ENCODE measurements at places on chromosomes 16 and 17. TPM values are rescaled to one million over a fixed set of nuclear protein-coding genes. Genes with fewer than 3 reads are reported as not detected.

The CHRNE gene
- under 0.01 TPM for total RNA-seq

The CDK5RAP3 gene
- 75.3 TPM for total RNA-seq

The KRTAP4-5 gene
- total RNA-seq: not detected

The GNAO1 gene
- total RNA-seq: not detected

The IL21R gene
- 0.83 TPM for total RNA-seq

The NOG gene
- total RNA-seq: 11.7 TPM

The HS3ST3B1 gene
- 4.3 TPM for total RNA-seq

The DLX4 gene
- total RNA-seq: not detected

The KRTAP16-1 gene
- not detected for total RNA-seq

The IRX5 gene
- not detected for total RNA-seq

- H3K27me3 ChIP-seq: peaks cover 13% of the 10 kb centered on the region
- H3K27ac ChIP-seq: no peak overlapping the region
- DNase-seq: peak; percentile 54
- H3K36me3 ChIP-seq: no peaks in the 10 kb centered on the region
Observed at GRCh38 chr17:76506408-76507345, 5.5 kb upstream of the RHBDF2 start.

DNA sequence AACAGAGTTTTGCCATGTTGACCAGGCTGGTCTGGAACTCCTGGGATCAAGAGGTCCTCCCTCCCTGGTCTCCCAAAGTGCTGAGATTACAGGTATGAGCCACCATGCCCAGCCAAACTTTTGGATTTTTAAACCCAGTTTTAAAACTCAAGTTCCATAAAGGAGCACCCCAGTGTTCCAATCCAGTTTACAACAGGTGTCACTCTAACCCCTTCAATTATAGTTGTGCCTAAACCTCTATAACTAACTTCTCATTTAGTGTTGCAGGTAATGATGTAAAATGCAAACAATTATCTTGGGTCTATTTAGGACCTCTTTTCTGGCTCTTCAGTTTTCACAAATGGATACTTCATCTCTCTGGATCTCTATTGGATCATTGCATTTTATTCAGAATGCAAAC, 7.8 kb upstream of the ADAP2 start:
- H3K4me3 ChIP-seq: no peak overlapping the region
- no peaks in the 10 kb centered on the region for H3K4me1 ChIP-seq
- no peak for DNase-seq
- no peak overlapping the region for H3K27ac ChIP-seq

GRCh38 chr16:82741073-82741615, 114.4 kb downstream of the CDH13 start:
- H3K36me3 ChIP-seq: no peaks in the 10 kb centered on the region
- no peak overlapping the region for H3K4me3 ChIP-seq
- peak; percentile 58 for DNase-seq
- H3K27me3 ChIP-seq: no peaks in the 10 kb centered on the region
- H3K27ac ChIP-seq: no peak overlapping the region
- no peaks in the 10 kb centered on the region for H3K4me1 ChIP-seq

DNA sequence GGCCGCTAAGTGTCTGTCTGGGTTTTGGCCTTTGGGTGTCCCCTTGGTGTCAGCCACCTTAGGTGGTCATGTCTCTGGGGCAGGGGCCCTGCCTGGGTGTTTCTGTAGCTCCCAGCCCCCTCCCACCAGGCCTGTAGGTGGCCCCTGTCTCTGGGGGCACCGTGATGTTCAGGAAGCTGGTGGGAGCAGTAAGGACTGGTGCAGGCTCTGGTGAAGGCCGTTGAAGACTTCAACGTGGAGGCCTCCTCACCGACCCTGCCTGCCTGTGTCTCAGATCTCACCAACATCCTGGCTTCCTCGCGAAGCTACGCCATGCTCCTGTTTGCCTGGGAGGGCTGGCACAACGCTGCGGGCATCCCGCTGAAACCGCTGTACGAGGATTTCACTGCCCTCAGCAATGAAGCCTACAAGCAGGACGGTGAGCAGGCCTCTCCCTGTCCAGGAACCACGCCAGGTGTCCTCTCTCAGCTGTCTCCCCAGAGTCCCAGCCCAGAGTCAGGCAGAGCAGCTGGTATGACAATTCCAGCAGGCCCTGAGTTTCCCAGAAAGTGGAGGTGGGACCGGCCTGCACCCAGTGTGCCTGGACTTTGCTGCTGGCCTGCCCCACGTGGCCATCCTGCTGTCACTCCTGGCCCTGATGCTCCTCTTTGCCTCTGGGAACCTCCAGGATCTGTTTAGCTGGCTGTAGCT, 2.8 kb downstream of the ACE start:
- H3K27ac ChIP-seq: no peak overlapping the region
- H3K4me1 ChIP-seq: peaks cover 11% of the 10 kb centered on the region
- no peak overlapping the region for H3K4me3 ChIP-seq
- no peak for DNase-seq

GRCh38 chr17:50864747-50865059, 1.5 kb downstream of the TOB1 start:
- no peak for DNase-seq
- H3K4me3 ChIP-seq: peak overlapping the region; percentile 97
- peaks cover 6% of the 10 kb centered on the region for H3K36me3 ChIP-seq
- H3K4me1 ChIP-seq: peaks cover 4% of the 10 kb centered on the region

GRCh38 chr16:86061721-86062120, 162.8 kb downstream of the IRF8 start:
- no peak for DNase-seq
- no peaks in the 10 kb centered on the region for H3K36me3 ChIP-seq
- peaks cover 40% of the 10 kb centered on the region for H3K27me3 ChIP-seq
- H3K4me3 ChIP-seq: no peak overlapping the region

- DNase-seq: no peak
- no peak overlapping the region for H3K27ac ChIP-seq
- no peaks in the 10 kb centered on the region for H3K36me3 ChIP-seq
- no peaks in the 10 kb centered on the region for H3K4me1 ChIP-seq
- H3K4me3 ChIP-seq: no peak overlapping the region
- H3K27me3 ChIP-seq: peaks cover 7% of the 10 kb centered on the region
Observed at GRCh38 chr17:64282753-64283080, 19.7 kb upstream of the TEX2 start.

GRCh38 chr16:7037495-7037894, 295.1 kb upstream of the RBFOX1 start:
- no peak overlapping the region for H3K4me3 ChIP-seq
- no peaks in the 10 kb centered on the region for H3K27me3 ChIP-seq
- no peaks in the 10 kb centered on the region for H3K36me3 ChIP-seq
- no peak overlapping the region for H3K27ac ChIP-seq
- no peaks in the 10 kb centered on the region for H3K4me1 ChIP-seq

DNA sequence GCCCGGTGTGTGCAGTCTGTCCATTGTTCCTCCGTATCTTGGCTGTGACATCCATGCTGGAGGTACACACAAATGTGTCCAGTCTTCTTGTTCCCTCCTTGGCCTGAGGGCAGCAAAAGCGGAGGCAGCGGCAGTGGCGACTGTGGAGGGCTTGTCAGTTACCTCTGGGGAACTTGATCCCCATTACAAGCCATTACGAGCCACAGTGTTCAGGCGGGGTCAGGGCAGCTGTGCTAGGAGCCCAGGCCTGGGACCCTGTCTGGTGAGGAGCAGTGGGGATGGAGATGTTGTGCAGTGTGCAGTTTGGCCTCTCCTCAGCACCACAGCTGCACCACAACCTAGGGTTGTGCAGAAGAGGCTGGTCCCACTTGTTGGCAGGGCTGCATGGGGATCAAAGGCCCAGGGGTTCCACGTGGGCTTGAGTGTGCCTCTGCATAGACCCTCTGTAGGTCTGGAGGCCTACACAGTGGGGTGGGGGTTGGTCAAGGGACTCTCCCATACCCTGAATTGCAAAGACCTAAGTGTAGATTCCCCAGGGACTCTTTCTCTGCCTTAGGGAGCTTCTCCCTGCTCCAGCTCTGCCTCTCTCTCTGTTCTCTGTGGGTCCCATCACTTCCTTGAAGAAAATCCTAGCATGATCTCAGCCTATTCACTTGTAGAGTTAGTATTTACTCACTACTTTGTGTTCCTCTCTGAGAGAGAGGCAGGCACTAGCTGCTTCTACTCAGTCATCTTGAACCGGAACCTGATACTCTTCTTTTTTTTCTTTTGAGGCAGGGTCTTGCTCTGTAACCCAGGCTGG, 58.8 kb downstream of the SLFN11 start:
- H3K4me1 ChIP-seq: peaks cover 3% of the 10 kb centered on the region
- H3K27me3 ChIP-seq: peaks cover 2% of the 10 kb centered on the region
- no peak overlapping the region for H3K4me3 ChIP-seq
- no peak for DNase-seq
- no peaks in the 10 kb centered on the region for H3K36me3 ChIP-seq

GRCh38 chr16:78879011-78879410, 721.5 kb downstream of the MAF start:
- no peaks in the 10 kb centered on the region for H3K4me1 ChIP-seq
- DNase-seq: no peak
- H3K4me3 ChIP-seq: no peak overlapping the region
- no peaks in the 10 kb centered on the region for H3K36me3 ChIP-seq

- no peaks in the 10 kb centered on the region for H3K4me1 ChIP-seq
- no peak overlapping the region for H3K4me3 ChIP-seq
- no peaks in the 10 kb centered on the region for H3K27me3 ChIP-seq
- no peak overlapping the region for H3K27ac ChIP-seq
- no peak for DNase-seq
Observed at GRCh38 chr16:80670170-80670865, 129.5 kb downstream of the DYNLRB2 start.

- no peaks in the 10 kb centered on the region for H3K27me3 ChIP-seq
- H3K27ac ChIP-seq: no peak overlapping the region
- H3K36me3 ChIP-seq: no peaks in the 10 kb centered on the region
Observed at GRCh38 chr16:35295856-35296255, 1836.4 kb downstream of the TP53TG3F start.

DNA sequence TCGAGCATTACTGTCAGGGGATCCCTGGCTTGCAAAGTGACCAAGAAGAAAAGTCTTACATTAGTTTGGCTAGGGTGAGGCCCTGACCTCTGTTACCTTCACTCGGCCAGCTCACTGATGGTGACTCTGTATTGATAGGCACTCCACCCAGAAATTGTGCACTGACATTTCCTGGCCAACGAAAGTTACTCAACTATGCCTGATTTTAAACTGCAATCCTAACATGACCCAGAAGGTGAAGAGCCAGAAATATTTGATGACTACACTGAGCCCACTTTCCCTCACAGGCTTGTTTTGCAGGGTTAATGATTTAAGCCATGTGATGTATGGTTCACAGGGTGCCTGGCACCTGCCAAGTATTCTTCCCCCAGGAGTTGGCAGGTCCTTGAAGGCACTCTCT, 208.2 kb upstream of the MAF start:
- H3K36me3 ChIP-seq: no peaks in the 10 kb centered on the region
- no peak overlapping the region for H3K27ac ChIP-seq
- H3K27me3 ChIP-seq: no peaks in the 10 kb centered on the region

- H3K27ac ChIP-seq: no peak overlapping the region
- H3K4me3 ChIP-seq: no peak overlapping the region
- no peaks in the 10 kb centered on the region for H3K27me3 ChIP-seq
- DNase-seq: peak; percentile 31
- H3K36me3 ChIP-seq: peaks cover 56% of the 10 kb centered on the region
Observed at GRCh38 chr17:7191571-7192270, 12.6 kb upstream of the ASGR1 start.

DNA sequence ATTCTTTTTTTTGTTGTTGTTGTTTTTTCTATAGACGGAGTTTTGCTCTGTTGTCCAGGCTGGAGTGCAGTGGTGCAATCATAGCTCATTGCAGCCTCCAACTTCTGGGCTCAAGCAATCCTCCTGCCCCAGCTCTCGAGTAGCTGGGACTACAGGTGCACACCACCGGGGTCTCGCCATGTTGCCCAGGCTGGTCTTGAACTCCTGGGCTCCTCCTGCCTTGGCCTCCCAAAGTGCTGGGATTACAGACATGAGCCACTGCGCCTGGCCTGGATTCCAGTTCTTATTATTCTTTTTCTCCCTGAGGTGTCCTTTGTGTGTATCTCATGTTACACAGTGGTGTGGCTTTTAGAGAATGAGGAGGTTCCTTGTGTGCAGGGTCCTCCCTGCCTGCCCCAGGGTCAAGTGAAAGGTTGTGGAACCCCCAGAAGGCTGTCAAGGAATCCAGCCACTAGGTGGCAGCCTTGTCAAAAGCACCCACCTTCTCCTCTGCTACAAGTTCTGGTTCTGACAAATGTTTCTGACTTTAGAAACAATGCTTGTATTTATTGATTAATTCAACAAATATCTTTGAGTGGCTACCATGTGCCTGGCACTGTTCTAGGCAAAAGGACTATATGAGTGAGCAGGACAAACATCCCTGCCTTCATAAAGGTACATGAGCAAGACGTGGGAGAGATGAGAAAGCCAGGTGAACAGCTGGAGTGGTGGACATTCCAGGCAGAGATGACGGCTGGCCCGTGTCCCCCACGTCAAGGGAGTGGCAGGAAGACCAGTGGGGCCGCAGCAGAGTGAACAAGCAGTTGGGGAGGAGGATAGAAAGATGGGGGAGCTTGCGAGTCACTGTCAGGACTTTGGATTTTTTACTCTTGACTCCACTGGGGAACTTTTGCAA, 112.4 kb downstream of the SPECC1 start:
- H3K36me3 ChIP-seq: no peaks in the 10 kb centered on the region
- H3K27ac ChIP-seq: no peak overlapping the region
- DNase-seq: peak; percentile 62

GRCh38 chr16:85491798-85492294, 121.3 kb upstream of the GSE1 start:
- DNase-seq: no peak
- no peaks in the 10 kb centered on the region for H3K36me3 ChIP-seq
- no peaks in the 10 kb centered on the region for H3K27me3 ChIP-seq
- H3K4me3 ChIP-seq: no peak overlapping the region
- no peak overlapping the region for H3K27ac ChIP-seq
- peaks cover 10% of the 10 kb centered on the region for H3K4me1 ChIP-seq

DNA sequence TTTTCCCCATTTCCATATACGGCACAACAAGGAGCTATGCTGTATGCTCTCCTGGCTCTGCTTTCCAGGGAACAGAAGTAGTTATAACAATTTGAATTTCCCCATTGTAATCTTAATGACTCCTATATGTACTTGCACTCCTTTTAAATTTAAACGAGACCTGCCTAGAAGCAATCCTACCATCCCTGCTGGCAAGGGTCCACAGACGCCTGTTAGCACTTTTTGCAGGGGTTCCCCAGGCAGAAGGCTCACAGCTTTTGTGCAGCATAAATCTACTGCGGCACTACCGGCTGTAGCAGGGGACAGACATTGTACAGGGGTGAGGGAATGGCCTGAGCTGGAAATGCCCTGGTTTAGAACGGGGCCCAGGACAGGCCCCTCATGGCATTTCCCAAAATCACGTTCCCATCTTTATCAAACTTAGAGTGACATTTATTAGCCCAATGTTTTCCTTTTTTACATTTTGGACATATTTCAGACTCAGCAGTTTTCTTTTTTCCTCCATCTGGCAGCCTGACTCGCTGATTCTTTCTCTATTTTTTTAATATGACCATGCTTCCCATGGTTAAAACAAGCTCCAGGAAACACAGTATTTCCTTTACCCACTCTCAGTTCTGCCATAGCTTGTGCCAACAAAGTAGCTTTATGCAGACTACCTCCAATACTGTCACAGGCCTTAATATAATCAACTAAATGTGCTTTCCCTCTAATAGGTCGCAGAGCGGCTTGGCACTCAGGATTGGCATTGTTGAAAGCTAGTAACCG, 35.4 kb upstream of the USP22 start:
- H3K4me1 ChIP-seq: peaks cover 2% of the 10 kb centered on the region
- H3K27me3 ChIP-seq: peaks cover 23% of the 10 kb centered on the region

- H3K36me3 ChIP-seq: peaks cover 42% of the 10 kb centered on the region
- no peak overlapping the region for H3K4me3 ChIP-seq
- H3K27ac ChIP-seq: no peak overlapping the region
- H3K4me1 ChIP-seq: no peaks in the 10 kb centered on the region
- H3K27me3 ChIP-seq: no peaks in the 10 kb centered on the region
Observed at GRCh38 chr17:82943751-82944150, 103.9 kb upstream of the ZNF750 start.

GRCh38 chr17:58303971-58304749, 23.4 kb upstream of the MPO start:
- peak; percentile 23 for DNase-seq
- no peaks in the 10 kb centered on the region for H3K36me3 ChIP-seq
- H3K27ac ChIP-seq: no peak overlapping the region
- no peaks in the 10 kb centered on the region for H3K4me1 ChIP-seq
- H3K27me3 ChIP-seq: peaks cover 7% of the 10 kb centered on the region
